ENCODE measurements at places on chromosomes 3 and 15.

DNA sequence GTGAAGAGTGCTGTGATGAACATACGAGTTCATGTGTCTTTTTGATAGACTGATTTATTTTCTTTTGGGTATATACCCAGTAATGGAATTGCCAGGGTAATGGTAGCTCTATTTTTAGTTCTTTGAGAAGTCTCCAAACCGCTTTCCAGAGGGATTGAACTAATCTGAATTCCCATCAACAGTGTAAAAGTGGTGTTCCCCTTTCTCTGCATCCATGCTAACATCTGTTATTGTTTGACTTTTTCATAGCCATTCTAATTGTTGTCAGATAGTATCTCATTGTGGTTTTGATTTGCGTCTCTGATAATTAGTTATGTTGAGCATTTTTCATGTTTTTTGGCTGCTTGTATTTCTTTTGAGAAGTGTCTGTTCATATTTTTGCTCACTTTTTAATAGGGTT is 54.8 kb upstream of the UTS2B start:
- DNase-seq: no peak

DNA sequence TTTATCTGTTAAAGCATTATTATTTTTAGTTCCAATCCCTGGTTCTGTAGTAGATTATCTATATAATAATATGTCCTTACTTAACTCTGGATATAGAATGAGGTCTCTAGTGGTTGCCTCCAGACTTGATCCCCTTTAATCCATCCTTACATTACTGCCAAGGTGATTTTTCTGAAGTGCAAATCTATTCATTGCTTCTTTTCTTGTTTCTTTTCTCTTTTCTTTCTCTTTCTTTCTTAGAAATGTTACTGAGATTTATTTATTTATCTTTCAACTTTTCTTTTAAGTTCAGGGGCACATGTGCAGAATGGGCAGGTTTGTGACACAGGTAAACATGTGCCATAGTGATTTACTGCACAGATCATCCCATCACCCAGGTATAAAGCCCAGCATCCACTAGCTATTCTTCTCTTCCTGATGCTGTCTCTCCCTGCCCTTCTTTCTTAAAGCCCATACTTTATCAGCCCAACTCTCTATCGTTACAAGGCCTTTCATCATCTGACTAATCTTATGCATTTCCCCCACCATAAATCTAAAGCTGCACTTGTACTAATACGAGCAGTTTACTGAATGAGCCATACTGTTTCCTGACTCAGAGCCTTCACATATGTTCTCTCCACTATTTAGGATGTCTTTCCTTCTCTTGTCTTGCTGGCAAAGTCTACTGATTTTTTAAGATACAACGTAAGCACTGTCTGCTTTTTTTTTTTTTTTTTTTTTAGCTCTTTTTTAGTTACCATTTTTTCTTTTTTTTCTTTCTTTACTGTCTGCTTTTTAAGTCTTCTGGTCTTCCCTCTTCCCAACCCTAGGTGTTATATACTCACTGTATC is 4.6 kb downstream of the GLCE start:
- DNase-seq: no peak

- no peak for DNase-seq
Observed at GRCh38 chr3:47013231-47013630, 33.8 kb downstream of the NBEAL2 start.

- no peak for DNase-seq
Observed at GRCh38 chr3:183279371-183279770, 26.3 kb downstream of the B3GNT5 start.

- DNase-seq: no peak
Observed at GRCh38 chr15:55835866-55836265, 92.9 kb upstream of the PRTG start.
